CD4-positive, alpha-beta memory T cell (primary cell): ENCODE measurements at places on chromosomes 11 and 22.

DNA sequence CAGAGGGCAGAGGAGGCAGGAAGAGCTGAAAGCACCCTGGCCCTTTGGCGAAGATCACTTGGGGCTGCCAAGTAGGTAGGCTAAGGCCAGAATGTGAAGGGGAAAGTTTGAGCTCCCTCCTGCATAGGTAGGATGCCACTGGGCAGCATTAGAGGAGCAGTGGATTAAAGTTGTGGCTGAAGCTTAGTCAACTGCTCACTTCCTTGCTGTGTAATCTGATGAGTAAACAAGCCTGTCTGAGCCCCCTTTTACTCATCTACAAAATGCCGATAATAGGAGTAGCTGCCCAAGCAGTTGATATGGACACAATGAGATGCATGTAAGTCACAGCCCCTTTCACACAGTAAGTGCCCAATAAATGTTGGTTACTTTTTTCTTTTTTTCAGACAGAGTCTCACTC, 216.4 kb downstream of the MN1 start:
- DNase-seq = no peak

- no peak for DNase-seq
Measured at GRCh38 chr11:121670266-121670665, 217.5 kb upstream of the SORL1-AS1 start.

- DNase-seq = no peak
Measured at GRCh38 chr11:32888805-32889204, 3.8 kb upstream of the QSER1 start.

- no peak for DNase-seq
Measured at GRCh38 chr11:60059052-60059451, 2.6 kb downstream of the MS4A3 start.

DNA sequence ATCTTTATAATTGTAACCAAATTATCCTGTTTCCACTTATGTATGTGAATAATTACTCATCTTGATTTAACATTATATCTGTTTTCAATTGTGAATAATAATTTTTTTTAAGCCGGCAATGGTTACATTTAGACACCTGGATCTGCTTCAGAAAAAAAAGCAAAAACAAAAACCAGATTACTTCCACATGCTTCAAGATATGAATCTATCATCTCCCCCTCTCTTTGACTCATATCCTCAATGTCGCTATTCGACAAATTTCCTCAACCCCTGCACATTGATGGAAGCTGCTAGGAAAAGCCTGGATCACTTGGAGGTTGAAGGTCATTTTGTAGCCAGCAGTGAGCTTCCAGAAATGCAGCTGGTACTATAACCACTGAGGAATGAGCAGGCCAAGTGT, 42.7 kb downstream of the SLC1A2 start:
- DNase-seq = no peak

- DNase-seq = no peak
Measured at GRCh38 chr11:9740202-9740883, 76.5 kb downstream of the SWAP70 start.

DNA sequence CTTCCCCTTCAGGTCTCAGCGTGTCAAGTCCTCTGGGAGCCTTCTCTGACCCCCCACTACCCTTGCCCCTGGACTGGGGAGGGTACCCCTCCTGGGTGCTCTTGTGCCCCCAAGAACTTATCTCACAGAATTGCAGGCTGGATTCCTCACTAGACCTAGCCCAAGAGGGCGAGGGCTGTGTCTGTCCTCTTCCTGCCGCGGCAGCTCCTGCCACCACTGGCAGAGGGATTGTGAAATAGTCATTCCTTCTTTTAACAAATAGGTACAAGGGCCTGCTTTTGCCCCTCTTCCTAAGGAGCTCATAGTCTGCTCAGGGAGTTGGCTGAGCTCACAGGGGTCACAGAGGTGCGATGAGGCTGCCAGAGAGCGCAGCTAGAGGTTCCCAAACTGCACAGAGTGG, 5.5 kb downstream of the RAB36 start:
- no peak for DNase-seq

- DNase-seq = no peak
Measured at GRCh38 chr11:443542-444199, 1.9 kb upstream of the ANO9 start.

GRCh38 chr22:42397332-42398249, 34.6 kb downstream of the NFAM1 start:
- no peak for DNase-seq

DNA sequence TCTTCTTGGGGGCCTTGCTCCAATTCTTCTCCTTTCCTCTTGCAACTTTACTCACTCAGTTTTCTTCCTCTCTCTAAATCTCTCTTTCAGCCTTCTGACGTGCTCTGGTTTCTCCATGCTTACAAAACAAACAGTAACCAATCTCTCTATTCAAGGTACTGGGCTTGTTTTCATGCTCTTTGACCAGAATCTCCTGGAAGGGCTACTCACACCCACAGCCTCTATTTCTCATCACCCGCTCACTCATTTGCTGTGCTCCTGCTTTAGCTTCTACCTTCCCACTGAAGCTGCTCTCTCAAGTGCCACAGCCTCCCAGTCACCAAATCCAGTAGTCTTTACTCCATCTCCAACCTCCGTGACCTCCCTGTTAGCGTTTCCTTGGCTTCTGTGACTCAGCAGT, 60.4 kb downstream of the SERGEF start:
- no peak for DNase-seq

DNA sequence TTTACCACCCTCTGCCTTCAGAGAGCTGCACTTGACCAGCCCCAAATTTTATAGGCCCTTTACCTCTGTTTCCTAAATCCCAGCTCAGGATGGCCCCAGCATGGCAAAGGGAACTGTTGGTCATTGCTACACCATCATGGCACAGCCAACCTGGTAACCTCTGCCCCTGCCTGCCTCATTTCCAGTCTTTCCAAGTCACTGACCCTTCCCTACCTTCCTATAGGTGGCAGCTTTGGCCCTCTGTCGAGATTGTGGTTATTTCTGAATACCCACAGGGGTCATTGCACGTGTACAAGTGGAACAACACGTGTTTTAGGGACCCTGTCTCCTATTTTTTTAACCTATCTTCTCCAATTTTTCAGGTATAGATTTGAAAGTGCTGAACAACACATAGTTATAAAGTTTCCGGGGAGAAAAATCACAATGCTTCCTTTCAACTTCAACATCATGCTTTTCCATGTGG, 2.8 kb downstream of the GALNT18 start:
- DNase-seq = no peak

DNA sequence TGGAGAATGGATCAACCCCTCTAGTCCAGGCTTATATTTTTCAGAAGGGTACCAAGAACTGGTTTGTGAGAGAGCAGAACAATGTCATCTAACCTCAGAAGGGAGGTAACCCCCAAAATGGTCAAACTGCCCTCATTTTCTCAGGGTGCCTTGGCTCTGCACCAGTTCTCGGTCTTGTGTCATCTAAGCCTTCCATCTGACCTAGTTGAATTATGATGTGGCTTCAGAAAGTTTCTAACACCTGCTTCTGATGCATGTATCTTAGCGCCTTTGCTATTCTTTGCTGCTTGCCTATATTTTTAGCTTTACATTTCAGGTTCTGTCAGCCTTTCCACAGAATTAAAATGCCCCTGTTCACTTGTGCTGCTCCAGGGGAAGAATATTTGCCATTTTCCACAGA, 91.7 kb upstream of the E2F8 start:
- DNase-seq = no peak

DNA sequence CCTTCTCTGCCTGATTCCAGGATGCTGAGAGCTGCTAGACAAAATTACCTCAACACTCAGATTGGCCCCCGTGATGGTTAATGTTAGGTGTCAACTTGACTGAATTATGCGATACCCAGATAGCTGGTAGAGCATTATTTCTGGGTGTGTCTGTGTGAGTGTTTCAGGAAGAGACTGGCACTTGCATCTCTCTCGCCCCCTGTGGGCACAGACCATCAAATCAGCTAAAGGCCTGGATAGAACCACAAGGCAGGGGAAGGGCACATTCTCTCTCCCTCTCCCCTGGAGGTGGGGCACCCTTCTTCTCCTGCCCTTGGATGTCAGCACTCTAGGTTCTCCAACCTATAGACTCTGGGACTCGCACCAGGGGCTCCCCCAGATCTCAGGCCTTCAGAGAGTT, 79.7 kb downstream of the KIRREL3 start:
- no peak for DNase-seq

- DNase-seq = no peak
Measured at GRCh38 chr11:10498022-10498400, 42.9 kb downstream of the AMPD3 start.

DNA sequence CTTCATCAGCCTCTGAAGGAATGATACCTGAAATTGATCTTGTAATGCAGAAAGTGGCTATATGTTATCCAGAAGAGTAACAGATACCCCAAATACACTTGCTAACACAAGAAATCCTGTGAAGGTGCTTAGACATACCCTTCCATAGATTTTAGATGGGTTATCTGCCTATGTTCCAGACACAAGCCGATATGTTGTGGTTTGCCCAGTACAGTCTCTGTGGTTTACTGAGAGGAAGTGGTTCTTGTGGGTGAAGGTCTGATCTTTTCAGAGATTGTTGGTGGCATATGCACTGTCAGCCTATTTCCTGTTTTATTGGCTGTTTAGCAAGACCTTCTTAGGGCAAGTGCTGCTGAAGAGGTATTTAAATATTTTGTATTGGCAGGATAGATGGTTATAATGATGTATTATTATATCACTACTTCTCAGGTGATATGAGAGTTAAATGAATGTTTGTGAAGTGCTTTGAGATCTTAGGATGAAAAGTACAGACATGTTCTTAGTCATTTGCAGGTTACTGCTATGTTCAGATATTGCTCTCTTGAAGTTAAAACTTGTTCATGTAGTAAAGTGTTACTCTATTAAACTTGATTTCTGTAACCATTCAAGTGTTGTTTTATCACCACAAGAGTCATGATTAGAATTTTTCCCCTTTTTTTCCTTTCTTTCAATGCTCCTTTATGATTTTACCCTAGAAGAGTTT, 8.2 kb downstream of the ARHGEF12 start:
- peak; percentile 79 for DNase-seq

DNA sequence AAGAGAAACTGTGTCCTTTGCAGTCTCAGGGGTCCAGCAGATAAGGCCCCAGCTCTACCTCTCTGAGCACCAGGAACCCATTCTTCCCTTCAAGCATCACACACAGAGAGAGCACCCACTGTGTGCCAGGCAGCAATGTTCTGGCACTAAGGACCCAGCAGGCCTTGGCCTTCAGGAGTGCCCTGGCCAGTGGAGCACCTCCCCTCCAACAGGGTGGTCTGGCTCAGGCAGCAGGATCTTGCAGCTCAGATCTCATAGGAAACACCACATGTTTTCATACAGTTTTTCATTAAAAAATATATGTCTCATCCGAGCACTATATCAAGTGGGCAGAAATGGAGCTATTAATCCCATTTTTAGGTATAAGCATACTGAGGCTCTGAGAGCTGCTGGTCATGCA, 410.6 kb downstream of the SOX6 start:
- no peak for DNase-seq

DNA sequence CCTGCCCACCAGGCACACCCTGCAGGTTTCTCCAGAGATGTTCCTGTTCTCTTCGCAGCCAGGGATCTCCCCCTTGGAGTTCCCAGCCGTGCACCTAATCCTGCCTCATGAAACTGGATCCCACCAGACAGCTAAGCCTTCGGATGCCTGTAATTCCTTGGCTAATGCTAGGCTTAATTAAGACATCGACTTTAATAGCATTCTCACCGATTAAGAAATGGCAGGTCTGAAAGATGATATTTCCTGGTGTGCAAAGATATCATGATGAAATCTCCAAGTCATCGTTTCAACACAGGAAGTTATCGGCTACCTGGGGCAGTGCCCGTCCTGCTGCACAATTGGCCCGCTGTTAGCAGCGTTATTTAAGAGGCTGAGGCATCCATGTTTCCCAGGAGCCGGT, 41.5 kb upstream of the CCND1 start:
- no peak for DNase-seq

DNA sequence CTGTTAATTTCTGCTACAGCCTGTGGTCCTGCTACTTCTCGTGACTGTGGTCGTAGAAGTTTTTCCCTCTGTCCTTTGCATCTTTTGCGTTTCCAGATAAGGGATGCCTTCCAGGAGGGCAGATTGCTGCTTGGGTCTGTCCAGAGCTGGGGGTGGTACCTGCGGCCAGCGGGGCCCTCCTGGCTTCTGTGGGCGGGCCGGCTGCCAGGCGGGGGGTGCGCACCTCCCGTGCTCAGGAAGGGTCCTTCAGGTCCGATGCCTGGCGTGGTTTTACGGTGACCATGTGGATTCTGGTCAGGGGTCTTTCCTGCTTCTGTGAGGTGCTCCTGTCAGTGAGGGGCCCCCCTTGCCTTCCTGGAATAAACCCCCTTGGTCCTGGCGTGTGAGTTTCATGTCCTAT, 84.8 kb downstream of the KCNQ1 start:
- no peak for DNase-seq

DNA sequence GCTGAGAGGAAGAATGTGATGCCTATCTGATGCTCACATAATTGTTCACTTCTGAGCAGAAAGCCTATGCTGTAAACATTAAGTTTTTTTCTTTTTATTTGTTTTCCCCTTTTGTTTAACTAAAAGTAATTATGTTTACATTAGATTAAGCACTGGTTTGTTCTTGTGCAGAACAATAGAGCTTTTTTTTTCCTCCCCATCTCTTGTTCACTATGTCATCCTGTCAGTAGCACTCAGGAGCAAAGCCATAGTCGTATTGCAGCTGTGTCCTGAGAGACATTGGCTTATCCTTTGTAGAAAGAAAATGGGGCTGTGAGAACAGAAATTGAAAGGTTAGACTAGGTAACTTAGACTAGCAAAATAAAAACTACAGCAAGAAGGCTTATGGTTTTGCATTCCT, 301.8 kb upstream of the RAG2 start:
- DNase-seq = no peak

- no peak for DNase-seq
Measured at GRCh38 chr11:100734743-100735527, 47.8 kb downstream of the ARHGAP42 start.

DNA sequence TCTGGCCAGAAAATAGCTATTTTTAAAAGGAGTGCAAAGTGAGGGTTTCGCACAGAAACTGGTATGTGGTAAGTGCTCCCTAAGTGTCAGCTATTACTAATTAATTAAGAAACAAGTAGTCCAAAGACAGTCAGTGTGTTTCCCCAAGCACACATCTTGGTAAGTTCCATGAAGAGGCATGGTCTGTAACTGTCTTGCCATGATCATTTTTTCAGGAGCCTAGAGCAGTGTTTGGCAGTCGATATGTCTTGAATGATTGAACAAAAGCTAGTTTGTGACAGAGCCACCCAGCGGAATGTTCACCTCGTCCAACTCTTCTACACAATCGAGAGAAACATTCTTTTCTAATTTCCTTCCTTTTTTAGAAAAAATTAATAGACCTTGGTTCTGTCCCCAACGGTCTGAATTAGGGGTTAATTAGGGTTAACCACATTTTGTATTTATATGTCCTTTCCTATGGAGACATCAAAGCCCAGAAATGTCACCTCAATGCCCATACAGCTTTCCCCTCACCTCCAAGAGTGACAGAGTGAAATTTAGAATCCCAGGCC, 57.6 kb upstream of the FTH1 start:
- DNase-seq = no peak

- DNase-seq = no peak
Measured at GRCh38 chr11:59765068-59765735, 10.0 kb downstream of the STX3 start.

DNA sequence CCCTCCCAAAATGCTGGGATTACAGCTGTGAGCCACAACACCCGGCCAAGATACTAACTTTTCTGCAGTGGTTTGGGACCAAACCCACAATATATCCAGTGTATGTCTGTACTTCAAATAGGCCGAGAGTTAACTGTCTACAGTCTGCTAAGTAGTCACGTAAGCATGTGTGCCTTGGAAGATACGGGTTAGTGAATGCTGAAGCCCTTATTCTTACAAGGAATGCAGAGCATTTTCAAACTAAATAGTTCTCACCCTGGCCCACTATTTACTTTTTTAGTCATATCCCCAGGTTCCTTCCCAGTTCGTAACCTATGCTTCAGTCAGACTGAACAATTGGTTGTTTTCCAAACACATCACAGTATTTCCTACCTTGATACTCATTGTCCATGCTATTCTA, 176.0 kb downstream of the WNT11 start:
- no peak for DNase-seq
